Activated T-helper 2 cell treated with anti-CD3 and anti-CD28 coated beads, Interferon-gamma antibody, Interleukin-2, Interleukin-4, amounts not matched to agents 10 μg/mL and 5 μg/mL and 100 μg/mL, durations not matched to agents 14 hours and 24 hours and 36 hours (primary cell): ENCODE measurements at places on chromosomes 12 and 14.
A peak's percentile ranks its signal among the peaks of the same experiment; 100 is the strongest.

DNA sequence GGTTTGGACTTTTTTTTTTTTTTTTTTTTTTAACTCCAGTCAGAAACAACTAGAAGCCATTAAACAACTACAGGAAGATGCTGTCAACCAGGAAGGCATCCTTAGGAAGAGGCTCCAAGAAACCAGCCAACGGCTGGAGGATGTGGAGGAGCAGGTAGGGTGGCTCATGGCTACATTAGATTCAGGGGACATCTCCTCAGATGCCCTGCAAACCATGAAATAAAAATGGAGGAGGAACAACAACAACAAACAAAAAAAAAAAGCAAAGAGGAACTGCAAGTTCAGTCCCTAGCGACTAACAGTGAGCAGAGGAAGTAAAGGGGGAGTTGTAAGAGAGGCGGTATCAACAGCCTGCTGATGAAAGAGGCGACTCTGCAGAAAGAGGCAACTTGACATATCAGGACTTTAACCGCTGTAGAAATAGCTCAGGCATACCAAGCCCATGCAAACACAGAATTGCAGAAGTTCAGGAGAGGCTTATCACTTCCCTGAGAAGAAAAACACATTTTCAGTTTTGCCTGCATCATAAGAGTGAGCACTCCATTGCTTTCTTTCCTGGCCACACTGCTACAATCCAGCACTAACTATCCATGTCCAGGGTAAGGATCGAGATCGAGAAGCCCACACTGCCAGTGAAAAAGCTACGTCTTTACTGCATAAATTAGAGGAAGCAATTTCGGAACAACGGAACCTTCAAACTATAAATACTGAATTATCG lies 103.5 kb upstream of the BCAT1 start:
- peak; percentile 61 for DNase-seq

DNA sequence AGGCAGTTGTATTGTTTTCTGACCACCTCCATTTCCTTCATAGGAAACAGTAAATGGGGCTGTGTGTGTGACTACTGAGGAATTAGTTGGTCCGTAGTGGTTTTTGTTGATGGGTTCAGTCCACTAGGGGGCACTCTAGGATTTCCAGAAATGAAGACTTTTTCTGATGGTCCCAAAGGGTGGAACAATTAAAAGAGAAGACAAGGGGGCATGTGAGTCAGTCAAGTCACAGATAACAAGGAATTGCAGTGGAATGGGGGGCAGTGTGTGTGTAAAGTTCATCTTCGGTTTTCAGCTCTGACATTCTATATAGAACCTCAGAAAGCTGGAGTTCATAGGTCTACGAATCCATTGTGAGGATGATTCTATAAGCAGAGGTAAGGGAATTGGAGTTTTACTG lies 186.6 kb upstream of the OR4E1 start:
- no peak for DNase-seq

GRCh38 chr14:65658202-65658601 lies 245.7 kb downstream of the FUT8 start:
- DNase-seq, result no peak

DNA sequence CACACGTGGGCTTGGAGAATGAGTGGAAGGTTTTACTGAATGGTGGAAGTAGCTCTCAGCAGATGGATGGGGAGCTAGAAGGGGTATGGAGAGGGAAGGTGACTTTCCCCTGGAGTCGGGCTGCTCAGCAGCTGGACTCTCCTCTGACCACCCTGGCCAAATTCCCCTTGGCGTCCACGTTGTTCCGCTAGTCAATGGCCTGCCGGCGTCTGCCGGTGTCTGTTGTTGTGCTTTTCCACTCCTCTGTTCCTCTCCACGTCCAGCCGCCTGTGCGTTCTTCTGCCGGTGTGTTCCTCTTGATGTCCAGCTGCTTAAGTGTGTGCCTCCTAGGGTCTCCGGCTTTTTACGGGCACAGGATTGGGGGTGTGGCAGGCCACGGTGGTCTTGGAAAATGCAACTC lies 203.5 kb downstream of the MYRFL start:
- DNase-seq, result no peak

DNA sequence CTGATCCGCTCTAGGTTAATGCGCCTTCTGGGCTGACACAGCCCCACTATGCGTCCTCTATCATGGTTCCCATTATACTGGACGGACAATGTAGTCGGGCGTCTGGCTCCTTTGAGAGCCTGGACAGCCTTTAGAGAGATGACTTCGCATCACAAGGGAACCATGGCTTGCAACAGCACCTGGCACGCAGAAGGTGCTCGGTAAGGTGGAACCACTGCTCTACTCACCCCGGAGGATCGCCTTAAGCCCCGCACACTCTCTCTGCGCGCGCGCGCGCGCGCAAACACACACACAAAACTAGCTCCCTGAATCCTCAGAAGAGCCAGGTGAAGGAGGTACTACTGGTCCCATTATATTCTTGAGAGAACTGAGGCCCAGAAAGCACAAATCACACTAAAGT lies 7.1 kb downstream of the MAP3K12 start:
- DNase-seq, result no peak

GRCh38 chr14:87838931-87839330 lies 154.1 kb downstream of the GALC start:
- no peak for DNase-seq

DNA sequence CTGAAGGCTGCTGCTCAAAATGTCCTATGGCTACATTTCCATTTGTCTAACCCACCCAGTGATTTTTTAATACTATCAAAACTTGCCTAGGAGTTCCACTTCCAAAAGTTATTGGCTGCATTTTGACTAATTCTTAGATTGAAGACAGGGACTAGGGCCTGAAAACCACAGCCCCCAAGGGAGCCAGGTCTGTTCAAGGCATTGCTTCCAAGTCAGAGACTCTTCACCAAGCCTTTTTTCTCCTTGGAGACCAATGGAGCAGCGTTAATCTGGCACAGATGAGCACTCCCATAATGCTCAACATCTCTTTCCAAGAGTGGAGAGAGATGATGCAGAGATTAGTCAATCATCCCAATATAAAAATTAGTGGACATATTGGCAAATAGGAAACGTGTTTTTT lies 112.5 kb upstream of the HIF1A start:
- DNase-seq, result no peak

DNA sequence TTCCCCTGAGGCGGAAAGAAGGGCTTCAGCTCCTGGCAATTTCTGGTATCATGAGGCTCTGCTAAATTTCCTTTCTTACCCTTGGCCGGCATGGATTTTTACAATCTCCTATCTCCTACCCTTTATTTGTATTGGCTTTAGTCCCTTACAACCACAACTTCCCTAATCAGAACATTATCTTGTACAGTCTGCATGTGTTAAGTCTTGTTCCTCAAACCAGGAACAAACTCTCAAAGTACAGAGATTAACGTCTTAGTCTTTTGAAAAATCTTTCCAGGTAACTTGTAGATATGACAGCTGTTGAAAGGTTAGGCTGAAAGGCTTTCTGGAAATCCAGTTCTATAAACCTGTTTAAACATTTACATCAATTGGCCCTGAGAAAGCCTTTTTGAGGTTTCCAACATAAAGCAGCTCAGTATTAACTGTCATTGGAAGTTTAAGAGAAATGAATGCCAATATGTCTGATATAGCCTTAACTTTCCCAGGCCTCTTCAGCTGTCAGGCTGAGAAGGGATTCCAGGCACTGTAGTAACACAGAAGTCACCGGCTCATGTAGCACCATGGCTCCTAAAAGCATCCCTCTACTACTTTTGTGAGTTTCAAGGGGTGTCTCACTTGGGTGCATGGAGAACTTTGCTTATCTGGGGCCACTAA lies 360.5 kb downstream of the FUT8 start:
- DNase-seq, result no peak

- DNase-seq, result no peak
Measured at GRCh38 chr12:123471374-123472068, 13.6 kb downstream of the SNRNP35 start.

DNA sequence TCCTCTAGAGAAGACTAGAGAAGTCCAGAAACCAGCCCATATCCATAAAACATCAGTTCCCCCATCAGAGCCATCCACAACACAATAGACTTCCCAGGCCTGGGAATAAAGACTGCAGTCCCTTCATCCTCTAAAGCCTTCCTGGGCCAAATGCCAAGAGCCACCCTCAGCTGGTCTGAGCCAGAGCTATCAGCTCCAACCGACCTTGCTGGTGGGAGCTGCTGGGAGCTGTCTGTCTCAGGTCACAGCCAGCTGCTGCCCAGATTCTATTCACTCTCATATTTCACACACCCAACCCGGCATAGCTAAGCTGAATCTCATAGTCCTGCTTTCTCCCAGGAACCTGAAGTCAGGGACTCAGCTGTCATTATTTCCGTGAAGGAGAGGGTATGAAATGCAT lies 10.9 kb upstream of the TFCP2 start:
- no peak for DNase-seq

- DNase-seq, result no peak
Measured at GRCh38 chr14:39581474-39581873, 149.2 kb upstream of the FBXO33 start.

DNA sequence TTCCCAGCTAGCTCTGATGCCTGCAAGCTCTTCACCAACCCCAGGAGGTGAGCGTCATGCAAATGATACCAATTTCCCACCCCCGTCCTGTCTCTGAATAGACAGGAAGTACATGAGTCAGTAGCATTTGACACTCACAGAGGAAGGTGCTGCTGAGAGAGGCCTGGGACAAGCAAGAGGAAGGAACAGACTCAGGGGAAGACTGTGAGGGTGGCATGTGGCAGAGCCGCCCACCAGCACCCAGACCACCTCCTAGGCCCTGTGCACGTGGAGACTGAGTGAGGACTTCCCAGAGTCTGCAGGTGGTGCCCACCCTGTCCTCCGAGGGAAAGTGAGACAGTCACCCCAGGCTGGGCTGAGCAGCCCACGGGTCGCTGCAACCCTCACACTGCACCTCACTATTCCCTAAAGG lies 199.5 kb upstream of the SFSWAP start:
- DNase-seq, result peak; percentile 41
